ENCODE measurements at places on chromosomes 2 and 18. TPM values are rescaled to one million over a fixed set of nuclear protein-coding genes. Genes with fewer than 3 reads are reported as not detected.

Gene CAVIN2
- 2.8 TPM for total RNA-seq

Gene IKZF2
- total RNA-seq: 13.5 TPM

Gene STAT4
- 1.5 TPM for total RNA-seq

Gene CMPK2
- total RNA-seq: 0.13 TPM

Gene SPATA3
- total RNA-seq: not detected

Gene ZNF892
- 1.9 TPM for total RNA-seq

Gene SLC5A7
- total RNA-seq: not detected

Gene IFIH1
- total RNA-seq: 1.6 TPM

Gene PSMA8
- total RNA-seq: not detected

Gene LIPG
- 0.25 TPM for total RNA-seq

Gene AP1S3
- 1.8 TPM for total RNA-seq

Gene ABHD3
- total RNA-seq: 2.3 TPM

- DNase-seq: peak; percentile 85
These were observed 24.1 kb downstream of the USP40 start for GRCh38 chr2:233542507-233542906.

GRCh38 chr2:189726271-189726670, 36.3 kb downstream of the OSGEPL1 start:
- no peak for DNase-seq

- DNase-seq: peak; percentile 81
These were observed 95.5 kb downstream of the DYSF start for GRCh38 chr2:71548646-71549425.

- no peak for DNase-seq
These were observed 148.8 kb downstream of the SMAD7 start for GRCh38 chr18:48801728-48802542.

GRCh38 chr2:16281451-16282335, 341.3 kb downstream of the MYCN start:
- DNase-seq: no peak

DNA sequence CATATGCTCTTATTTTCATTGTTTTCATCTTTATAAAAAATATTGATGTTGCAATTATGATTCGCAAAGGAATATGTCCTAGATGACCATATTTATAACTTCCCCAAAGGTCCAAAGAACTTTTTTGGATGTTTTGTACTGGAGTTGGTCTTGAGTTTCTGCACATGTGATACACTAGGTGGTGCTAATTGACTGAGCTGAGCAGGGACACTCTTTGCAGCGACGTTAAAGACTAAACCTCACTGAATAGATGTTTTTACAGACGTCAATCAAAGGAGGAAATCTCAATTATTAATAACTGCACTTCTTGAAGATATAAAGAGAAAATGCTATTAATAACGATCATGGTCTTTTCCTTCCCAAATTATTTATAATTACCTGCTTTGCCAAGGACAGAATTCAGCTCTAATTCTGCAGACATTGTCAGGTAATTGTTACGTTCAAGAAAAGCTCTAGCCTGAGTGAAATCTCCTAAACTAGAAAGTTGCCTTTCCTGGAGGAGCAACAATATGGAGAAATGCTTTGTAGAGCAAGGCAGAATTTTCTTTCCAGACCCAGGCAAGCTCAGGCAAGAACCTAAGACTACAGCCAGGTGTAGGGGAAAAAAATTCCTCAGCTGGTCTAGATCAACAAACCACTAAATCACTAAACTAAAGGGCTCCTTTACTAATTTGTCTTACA, 119.3 kb upstream of the RBBP8 start:
- peak; percentile 71 for DNase-seq

GRCh38 chr2:152814475-152815030, 96.1 kb downstream of the ARL6IP6 start:
- peak; percentile 26 for DNase-seq

GRCh38 chr2:217934321-217935131, 68.3 kb downstream of the TNS1 start:
- peak; percentile 98 for DNase-seq

DNA sequence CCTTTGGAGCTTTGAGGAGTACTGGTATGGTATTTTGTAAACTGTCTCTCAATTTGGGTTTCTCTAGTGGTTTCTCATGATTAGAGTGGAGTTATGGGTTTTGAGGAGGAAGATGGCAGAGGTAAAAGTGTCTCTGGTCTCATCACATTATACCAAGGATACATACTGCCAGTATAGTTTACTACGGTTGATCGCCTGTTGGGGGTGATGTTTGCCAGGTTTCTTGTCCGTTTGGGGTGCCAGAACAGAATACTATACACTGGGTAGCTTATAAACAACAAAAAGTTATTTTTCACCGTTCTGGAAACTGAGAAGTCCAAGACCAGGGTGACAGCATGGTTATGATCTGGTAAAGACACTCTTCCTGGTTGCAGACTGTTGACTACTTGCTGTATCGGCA, 293.7 kb downstream of the NYAP2 start:
- DNase-seq: no peak

DNA sequence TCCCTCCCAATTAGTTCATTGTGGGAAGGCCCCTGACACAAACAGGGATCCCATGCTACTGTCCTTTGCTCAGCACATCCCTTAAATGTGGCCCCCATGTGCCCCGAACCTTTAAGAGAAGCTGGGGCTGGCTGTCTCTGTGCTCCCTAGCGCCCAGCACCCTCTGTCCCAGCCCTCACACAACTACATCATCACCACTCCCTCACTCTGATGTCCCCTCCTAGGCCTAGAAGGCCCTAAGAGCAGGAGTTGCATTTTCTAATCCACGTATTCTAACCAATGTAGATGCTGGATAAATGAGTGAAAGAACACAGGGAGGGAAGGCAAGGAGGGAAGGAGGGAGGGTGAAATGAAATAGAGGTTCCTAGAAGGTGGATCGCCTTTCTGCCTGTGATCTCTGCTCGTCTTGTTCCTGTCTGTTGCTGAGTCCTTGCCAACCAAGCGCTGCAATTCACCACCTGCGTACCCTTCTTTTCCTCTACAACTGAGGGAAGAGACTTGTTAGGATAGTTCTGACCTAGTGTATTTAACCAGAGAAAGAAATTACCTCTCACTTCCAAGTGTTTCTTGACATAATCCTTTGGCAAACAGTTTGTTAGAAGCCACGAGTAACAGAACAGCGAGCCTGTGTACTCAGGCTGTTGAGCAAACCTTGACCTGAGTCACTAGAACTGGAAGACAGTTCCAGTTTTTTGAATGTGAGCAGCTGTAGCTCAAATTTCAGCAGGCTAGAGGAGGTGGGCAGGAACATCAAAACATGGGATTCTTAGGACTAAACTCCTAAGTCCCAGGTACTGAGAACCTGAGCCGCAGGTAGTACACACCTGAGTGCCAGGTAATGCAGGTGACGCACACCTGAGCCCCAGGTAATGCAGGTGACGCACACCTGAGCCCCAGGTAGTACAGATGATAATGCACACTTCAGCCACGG, 181.5 kb upstream of the ID2 start:
- DNase-seq: peak; percentile 60

DNA sequence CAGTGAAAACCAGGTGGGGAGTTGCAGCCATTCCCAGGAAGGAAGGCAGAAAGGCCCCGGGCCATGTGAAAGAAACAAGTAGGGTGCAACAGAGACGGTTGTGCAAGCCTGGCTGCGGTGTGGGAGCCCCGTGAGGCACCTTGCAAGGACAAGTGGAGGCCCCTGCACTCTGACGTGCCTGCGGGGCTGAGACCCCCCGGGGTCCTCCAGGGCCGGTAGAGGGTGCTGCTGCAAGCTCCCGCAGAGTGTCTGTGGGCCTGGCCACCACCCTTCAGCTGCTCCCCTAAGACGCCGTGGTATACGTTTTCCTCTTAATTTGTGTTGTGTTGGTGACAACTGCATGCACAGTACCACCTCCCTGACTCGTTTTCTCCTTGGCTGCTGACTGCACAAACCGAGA, 27.4 kb upstream of the MC5R start:
- DNase-seq: no peak

GRCh38 chr18:26322890-26323653, 96.8 kb downstream of the TAF4B start:
- peak; percentile 56 for DNase-seq

DNA sequence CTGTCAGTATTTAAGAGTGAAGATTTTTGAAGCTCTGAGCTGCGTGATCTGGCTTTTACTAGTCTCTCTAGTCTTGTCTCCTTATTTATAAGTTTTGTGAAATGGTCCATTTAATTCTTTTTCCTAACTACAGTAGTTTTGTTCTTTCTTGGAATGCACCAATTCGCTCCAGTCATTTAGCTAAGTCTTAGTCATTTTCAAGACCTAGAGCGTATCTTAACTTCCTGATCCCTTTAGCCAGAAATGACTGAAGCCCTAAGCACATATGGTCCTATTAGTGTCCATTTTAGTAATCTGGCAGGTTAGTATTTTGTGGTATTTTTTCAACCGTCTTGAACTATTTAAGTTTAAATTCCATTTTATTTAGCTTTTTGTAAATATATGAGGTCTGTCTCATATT, 3.6 kb downstream of the BIRC6 start:
- peak; percentile 58 for DNase-seq

GRCh38 chr2:25274868-25275574, 66.7 kb downstream of the DNMT3A start:
- no peak for DNase-seq

GRCh38 chr18:57220930-57221483, 74.1 kb downstream of the BOD1L2 start:
- DNase-seq: no peak

DNA sequence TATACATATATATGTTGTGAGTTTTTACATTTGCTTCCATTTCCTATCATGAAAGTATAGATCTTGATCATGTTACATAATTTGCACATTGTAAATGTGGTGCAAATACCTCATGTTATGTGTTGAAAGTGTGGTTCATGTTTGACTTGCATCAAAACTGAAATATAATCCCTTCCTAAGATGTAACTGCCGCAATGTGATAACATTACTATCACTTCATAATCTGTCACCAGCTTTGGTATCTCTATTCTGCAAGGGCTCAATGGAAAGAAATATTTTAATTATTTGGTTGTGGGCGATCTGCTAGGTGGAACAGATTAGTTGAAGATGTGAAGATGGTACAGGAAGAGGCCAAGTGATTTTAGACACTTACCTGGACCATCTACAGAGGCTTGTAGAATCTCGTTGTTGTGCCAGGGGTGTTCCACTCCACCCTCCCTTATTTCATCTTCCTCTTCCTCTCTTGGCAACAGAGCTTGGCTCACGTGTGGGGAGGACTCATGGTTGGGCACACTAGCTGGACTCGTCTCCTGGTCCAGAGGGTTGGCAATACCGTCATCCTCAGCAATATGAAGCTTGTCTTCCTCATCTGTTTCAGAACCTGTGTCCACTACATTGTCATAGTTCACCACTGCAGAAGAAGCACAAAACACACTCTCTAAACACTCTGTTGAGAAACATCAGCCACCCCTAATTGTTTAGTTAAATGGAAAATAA, 90.4 kb downstream of the ZEB2 start:
- no peak for DNase-seq

- DNase-seq: no peak
These were observed 38.5 kb downstream of the THAP4 start for GRCh38 chr2:241598487-241598886.

DNA sequence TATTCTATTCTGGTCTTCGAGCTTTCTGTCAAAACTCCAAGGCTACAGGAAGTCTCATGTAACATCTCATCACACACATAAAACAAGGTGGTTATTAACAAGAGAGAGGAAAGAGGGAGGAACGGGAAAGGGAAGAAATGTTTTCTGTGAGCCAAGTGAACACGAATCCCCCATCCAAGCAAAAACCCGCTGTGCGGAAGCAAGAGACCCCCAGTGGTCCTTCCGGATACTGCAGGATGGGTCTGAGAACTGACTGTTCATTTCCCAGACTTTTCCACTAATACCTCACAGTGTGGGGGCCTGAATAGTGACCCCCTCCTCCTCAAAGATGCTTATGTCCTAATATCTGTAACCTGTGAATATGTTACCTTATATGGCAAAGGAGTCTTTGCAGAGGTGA, 19.0 kb upstream of the DIPK1C start:
- DNase-seq: peak; percentile 35

GRCh38 chr2:239020541-239021041, 172.7 kb downstream of the TWIST2 start:
- DNase-seq: no peak

DNA sequence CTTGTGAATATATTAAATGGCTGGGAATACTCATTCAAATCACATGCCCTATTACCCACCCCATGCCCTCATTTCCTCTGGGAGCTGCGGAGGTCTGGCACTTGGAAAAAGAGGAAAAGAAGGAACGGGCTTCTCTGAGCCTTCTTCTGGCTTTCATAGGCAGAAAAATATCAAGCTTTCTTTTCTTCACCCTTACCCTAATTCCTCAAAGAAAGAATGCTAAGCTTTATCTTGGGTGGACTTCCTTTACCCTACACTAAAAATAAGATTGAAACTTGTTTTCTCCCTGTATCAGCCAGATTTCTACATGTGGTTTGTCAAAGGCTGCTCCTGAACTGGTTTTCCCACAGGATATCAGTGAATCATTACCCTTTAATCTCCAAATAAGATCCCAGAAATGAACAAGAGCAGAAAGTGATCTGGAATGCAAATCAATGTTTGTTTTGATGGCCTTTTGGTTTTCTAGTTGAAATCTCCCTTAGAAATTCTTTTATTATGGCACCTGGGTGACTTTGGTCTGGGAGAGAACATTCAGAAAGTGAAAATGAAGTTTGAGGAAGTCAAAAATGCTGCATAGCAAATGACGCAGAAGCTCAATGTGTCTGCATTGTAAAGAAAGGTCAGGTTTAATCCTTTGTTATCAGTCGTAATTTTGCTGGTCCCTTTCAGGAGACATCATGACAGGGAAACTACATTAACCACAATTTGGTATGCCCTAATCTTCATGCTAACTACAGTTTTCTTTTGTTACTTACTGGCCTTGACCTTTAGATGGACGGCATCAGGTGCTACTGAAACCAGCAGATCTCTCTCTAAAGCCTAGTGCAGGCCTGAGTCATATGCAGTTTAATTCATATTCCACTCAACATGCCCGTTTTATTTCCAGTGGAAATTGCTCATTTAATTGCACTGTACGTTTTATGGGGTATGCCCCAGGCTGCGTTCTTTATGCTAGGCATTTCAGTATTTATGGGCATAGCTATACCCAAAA, 46.6 kb upstream of the HNRNPA3 start:
- peak; percentile 60 for DNase-seq

DNA sequence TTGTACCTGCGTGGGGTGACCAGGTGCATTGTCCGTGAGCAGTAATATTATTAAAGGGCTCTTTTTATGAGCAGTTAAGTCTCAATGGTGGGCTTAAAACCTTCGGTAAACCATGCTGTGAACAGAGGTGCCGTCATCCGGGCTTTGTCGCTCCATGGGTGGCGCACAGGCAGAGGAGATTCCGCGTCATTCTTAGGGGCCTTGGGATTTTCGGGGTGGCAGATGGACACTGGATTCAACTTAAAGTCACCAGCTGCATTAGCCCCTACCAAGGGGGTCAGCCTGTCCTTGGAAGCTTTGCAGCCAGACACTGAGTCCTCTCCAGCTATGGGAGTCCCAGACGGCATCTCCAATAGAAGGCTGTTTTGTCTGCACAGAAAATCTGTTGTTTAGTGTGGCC, 107.7 kb downstream of the NFATC1 start:
- DNase-seq: no peak

- peak; percentile 53 for DNase-seq
These were observed 17.8 kb downstream of the GIGYF2 start for GRCh38 chr2:232714969-232715368.
